ENCODE measurements at places on chromosomes 13 and 19.

GRCh38 chr13:24087605-24088225, 72.8 kb upstream of the SPATA13 start:
- DNase-seq = no peak

DNA sequence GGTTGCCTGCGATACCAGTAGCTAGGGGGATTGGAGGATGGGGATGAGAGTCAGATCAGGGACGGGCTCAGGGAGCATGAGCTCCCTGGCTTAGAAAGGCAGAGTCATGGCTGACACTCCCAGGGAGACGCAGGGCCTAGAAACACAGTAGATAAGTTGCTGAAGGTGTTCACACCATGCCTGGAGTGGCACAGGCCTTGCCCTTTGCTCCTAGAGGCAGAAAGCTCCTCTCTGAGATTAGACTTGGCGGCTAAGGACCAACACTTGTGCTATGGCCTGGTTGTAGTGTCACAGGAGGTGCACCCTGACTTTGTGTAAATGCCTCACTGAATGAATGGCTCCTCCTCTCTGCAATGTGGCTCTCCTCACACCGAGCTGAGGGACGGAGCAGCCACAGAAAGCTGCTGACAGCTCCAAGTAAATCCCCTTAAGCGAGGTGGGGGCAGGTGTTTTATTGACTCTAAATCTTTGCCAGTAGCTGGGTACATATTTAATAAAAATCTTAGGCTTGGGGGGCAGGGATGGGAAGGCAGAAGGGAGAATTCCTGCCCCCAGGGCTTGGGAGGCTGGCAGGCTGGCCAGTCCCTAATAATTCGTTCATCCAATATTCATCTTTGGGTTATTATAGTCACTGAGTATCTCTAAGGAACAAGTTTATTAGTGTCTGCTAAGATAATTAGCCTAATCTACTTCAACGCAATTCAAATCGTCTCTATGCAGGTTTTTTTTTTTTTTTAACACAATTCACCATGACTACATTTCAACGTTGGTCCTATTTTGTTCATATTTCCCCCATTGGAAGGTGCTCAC, 54.9 kb downstream of the SIAH3 start:
- DNase-seq = no peak

DNA sequence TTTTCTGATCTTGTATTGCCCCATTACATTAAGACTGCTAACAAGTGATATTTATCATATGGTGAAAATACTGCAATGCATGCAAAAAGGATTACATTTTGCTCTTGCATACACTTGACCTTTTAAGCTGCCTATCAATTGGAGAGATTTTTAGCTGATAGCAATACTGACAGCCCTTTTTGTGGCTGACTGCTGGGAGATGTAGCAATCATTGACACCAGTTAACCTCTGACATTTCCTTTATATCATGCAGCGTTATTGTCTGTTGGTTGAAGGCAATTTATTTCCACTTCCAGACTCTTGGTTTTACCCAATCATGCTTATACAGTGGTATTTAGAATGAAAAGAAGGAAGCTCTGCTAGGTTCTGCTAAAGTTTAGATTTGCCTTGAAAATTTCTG, 364.0 kb downstream of the LMO7 start:
- DNase-seq = no peak

- DNase-seq = no peak
These were observed 1.8 kb downstream of the FXYD7 start for GRCh38 chr19:35144600-35145436.

DNA sequence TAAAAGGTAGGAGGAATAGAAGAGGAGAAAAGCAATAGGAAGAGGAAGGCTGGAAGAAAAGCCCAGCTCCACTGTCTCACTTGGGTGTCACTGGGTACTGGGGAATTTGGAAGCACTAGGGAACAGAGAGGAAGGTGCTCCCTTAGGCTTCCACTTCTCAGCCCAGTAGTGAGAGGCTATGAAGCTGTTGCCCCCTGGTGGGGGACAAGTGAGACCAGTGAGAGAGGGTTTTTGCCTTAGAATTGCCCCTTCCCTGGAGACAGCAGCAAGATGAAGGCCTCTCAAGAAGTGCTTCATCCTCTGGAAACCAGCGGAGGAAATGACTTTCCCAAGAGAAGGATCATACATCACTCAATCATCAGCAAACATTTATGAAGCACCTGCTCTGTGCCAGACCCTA, 4.7 kb upstream of the ZNF606 start:
- no peak for DNase-seq
